Activated CD4-positive, alpha-beta T cell treated with anti-CD3 and anti-CD28 coated beads for 36 hours (primary cell): ENCODE measurements at places on chromosomes 12 and 14. TPM values are rescaled to one million over a fixed set of nuclear protein-coding genes. Genes with fewer than 3 reads are reported as not detected.

- H3K27me3 ChIP-seq: peaks cover 33% of the 10 kb centered on the region
- H3K27ac ChIP-seq: no peak overlapping the region
- H3K36me3 ChIP-seq: no peaks in the 10 kb centered on the region
- H3K4me1 ChIP-seq: peaks cover 11% of the 10 kb centered on the region
- no peak for DNase-seq
- H3K4me3 ChIP-seq: no peak overlapping the region
Measured at GRCh38 chr12:26112703-26113147, 12.1 kb downstream of the BHLHE41 start.

DNA sequence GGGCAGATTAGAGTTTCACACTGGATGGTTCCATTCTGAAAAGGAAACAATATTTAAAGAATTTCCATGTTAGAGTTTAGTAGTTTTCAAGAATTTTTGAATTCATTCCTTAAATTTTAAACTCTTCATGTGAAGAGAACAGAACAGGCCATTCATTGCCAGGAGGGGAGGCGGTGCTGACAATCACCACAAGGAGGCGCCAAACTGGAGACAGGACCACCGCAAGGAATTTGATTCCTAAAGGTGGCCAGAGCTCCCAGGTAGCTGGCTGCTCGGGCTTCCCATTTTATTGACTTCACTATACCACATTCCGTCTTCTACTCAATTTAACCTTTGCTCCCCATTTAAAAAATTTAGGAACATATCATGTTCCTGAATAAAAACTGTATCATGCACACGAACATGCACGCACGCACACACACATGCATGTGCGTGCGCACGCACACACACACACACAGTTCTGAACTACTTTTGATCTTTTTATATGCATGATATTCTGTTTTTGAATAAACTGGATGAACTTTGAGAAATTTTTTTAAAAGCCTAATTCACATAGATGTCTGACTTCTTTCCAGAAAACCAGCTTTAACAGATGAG is 101.2 kb downstream of the NELL2 start:
- H3K4me1 ChIP-seq: no peaks in the 10 kb centered on the region
- peaks cover 7% of the 10 kb centered on the region for H3K36me3 ChIP-seq
- H3K4me3 ChIP-seq: no peak overlapping the region
- no peak overlapping the region for H3K27ac ChIP-seq

- peaks cover 48% of the 10 kb centered on the region for H3K36me3 ChIP-seq
- H3K27me3 ChIP-seq: no peaks in the 10 kb centered on the region
- H3K4me3 ChIP-seq: no peak overlapping the region
- H3K27ac ChIP-seq: no peak overlapping the region
Measured at GRCh38 chr12:131797588-131797934, 30.6 kb upstream of the MMP17 start.

DNA sequence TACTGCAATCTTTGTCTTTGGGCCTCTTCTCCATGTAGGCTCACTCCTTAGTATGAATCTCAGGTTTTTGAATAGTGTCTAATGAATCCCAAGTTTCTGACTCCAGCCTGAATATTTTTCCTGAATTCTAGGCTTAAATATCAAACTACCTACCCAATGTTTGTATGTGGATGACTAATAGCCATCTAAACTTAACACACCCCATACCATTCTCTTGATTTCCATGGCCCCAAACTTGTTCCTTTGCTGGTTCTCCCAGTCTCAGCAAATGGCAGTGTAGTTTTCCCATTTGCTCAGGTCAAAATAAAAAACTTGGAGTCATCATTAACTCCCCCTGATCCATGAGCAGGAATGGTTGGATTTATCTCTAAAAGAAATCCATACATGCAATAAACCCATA is 18.8 kb upstream of the SDR39U1 start:
- DNase-seq: no peak
- H3K27me3 ChIP-seq: no peaks in the 10 kb centered on the region
- H3K4me1 ChIP-seq: peaks cover 33% of the 10 kb centered on the region
- H3K27ac ChIP-seq: no peak overlapping the region
- H3K4me3 ChIP-seq: no peak overlapping the region

- DNase-seq: no peak
- no peaks in the 10 kb centered on the region for H3K4me1 ChIP-seq
- H3K27me3 ChIP-seq: no peaks in the 10 kb centered on the region
- H3K27ac ChIP-seq: no peak overlapping the region
- peaks cover 10% of the 10 kb centered on the region for H3K36me3 ChIP-seq
- H3K4me3 ChIP-seq: no peak overlapping the region
Measured at GRCh38 chr12:50753232-50753769, 10.6 kb upstream of the ATF1 start.

GRCh38 chr14:51308866-51309265 is 68.8 kb downstream of the TMX1 start:
- no peaks in the 10 kb centered on the region for H3K36me3 ChIP-seq
- peaks cover 15% of the 10 kb centered on the region for H3K4me1 ChIP-seq
- no peak for DNase-seq
- H3K4me3 ChIP-seq: no peak overlapping the region
- no peak overlapping the region for H3K27ac ChIP-seq

SLCO1B3 gene
- not detected for total RNA-seq

LTB4R gene
- total RNA-seq: 10.1 TPM

KRT77 gene
- not detected for total RNA-seq

SLC2A14 gene
- 0.25 TPM for total RNA-seq

NKX2-1 gene
- not detected for total RNA-seq

TRIM9 gene
- 2.4 TPM for total RNA-seq
